ENCODE measurements at places on chromosomes 2 and 18.

DNA sequence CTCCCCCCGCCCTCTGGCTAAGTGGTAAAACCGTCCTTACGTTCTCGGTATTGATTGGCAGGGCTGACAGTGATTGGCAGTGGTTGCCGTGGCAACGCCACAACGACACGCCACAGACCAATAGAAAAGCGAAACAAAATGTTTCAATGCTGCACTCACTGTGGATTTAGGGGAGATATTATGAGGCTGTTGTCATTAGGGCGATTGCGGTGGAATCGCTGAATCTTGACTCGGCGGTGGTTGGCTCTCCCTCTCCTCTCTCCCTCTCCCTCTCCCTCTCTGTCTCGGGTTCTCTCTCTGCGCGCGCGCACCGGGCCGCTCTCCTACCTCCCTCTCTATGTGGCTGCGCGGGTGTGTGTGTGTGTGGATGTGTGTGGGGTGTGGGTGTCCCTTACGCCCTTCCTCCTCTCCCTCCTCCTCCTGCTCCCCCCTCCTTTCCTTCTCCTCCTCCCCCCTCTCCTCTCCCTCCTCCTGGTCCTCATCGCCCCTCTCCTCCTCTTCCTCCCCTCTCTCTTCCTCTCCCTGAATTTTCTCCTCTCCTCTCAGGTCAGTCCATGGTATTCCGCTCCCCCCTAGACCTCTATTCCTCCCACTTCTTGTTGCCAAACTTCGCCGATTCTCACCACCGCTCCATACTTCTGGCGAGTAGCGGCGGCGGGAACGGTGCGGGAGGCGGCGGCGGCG, at the start of gene SIX3:
Gene SIX3 (plus strand): TSS at position 152 of the 684 bp plus-strand sequence. CDS start 403 bp downstream, at position 555.
- peaks cover 2% of the 10 kb centered on the region for H3K4me1 ChIP-seq
- H3K27ac ChIP-seq: no peak within 1 kb of the TSS
- peak within 1 kb of the TSS; percentile 67 for H3K4me3 ChIP-seq

DNA sequence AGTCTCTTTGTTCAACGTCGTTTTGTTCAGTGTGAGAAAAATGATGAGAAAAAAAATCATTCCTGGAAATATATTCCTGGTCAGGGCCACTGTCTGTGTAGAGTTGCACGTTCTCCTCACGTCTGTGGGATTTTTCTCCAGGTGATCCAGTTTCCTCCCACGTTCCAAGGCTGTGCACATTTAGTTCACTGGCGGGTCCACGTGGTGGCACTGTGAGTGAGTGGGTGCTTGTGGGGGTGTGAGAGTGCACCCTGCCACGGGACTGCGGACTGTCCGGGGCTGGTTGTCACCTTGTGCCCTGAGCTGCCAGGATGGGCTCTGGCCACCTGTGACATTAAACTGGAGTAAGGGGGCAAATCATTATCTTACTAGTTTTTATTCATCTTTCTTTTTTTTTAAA, 30.3 kb upstream of the ACYP2 start:
- no peak for DNase-seq
- no peaks in the 10 kb centered on the region for H3K36me3 ChIP-seq
- H3K27me3 ChIP-seq: no peaks in the 10 kb centered on the region
- no peak overlapping the region for H3K27ac ChIP-seq

DNA sequence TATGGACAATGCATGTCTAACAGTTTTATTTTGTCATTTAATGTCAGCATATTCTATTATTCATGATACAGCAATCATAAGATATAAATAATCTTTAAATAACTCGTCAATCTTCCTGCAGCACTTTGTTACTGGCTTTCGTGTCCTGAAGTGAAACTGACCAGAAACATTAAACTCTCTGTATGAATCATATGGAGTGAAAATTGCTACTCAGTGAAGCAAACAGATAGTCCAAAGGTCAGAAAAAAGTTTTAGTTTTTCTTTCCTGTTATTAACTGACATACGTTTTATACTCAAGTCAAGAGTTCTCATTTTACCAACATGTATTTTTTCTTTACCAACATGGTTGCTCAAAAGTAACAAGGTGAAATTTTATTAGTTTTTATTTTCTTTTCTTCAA, 106.8 kb upstream of the GALNT5 start:
- no peaks in the 10 kb centered on the region for H3K36me3 ChIP-seq
- peak; percentile 77 for DNase-seq
- H3K27ac ChIP-seq: peak overlapping the region; percentile 19
- no peaks in the 10 kb centered on the region for H3K27me3 ChIP-seq
- H3K4me3 ChIP-seq: no peak overlapping the region

DNA sequence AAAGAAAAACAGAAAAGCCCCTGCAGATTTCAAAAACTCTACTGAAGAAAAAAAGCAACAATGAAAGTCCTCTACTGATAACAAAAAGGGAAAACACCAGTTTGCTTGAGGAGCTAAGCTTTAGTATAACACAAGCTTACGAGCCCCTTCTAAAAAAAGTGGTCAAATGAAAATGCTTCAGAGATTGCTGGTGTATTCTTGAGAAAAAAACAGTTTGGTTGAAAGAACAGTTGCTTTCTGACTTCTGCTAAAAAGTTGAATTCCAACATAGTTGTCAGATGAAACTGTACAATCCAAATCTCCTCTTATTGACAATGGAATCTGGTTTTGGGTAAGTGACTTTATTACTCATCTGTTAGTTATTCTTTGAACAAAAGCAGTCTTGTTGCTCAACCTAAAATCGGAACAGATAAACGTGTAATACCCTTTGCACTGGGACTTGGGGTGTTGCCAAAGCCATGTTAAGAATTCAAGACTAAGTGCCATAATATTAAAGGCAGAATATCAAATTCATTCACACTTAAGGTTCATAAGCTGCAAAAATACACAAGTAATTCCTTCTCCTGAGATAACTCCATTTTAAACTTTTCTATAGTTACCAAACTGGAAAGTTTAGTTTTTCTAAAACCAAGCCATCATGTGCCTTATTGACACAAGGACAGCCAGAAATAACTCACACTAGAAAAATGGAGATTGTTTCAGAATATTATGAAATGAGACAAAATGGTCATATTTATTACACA, 45.3 kb upstream of the SPAG16 start:
- H3K36me3 ChIP-seq: no peaks in the 10 kb centered on the region
- H3K27me3 ChIP-seq: no peaks in the 10 kb centered on the region
- peaks cover 33% of the 10 kb centered on the region for H3K4me1 ChIP-seq
- H3K4me3 ChIP-seq: peak overlapping the region; percentile 47

- H3K4me1 ChIP-seq: peaks cover 65% of the 10 kb centered on the region
- H3K4me3 ChIP-seq: no peak overlapping the region
These were observed 93.7 kb downstream of the RBMS1 start for GRCh38 chr2:160399880-160400279.

DNA sequence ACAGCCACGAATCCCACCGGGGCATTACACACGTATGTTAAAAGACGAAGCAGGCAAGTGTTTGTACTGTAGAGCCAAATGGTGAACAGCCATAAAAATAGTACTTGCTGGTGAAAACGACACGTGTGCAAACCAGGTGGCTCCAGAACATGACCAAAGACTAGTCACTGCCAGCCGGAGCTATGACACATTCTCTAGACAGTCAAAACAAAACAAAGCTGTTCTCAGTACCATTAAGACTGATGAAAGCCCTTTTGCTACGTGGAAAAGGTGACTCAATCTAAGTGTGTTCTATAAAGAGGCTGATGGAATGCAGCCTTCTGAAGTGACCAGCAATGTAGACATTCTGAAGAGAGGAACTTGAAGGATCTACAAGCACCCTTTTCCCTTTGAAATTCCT, 367.7 kb upstream of the NETO1 start:
- H3K27me3 ChIP-seq: no peaks in the 10 kb centered on the region
- no peaks in the 10 kb centered on the region for H3K4me1 ChIP-seq
- DNase-seq: peak; percentile 48
- no peaks in the 10 kb centered on the region for H3K36me3 ChIP-seq
- H3K27ac ChIP-seq: no peak overlapping the region

DNA sequence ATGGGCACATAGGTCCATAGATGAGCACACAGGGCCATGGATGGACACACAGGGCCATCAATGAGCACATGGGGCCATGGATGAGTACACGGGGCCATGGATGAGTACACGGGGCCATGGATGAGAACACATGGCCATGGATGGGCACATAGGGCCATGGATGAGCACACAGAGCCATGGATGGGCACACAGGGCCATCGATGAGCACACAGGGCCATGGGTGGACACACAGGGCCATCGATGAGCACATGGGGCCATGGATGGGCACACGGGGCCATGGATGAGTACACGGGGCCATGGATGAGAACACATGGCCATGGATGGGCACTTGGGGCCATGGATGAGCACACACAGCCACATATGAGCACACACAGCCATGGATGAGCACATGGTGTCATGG, 192.6 kb upstream of the HDAC4 start:
- no peaks in the 10 kb centered on the region for H3K4me1 ChIP-seq
- no peak overlapping the region for H3K27ac ChIP-seq
- DNase-seq: no peak
- H3K36me3 ChIP-seq: no peaks in the 10 kb centered on the region

- peaks cover 17% of the 10 kb centered on the region for H3K36me3 ChIP-seq
- H3K27me3 ChIP-seq: no peaks in the 10 kb centered on the region
- no peak overlapping the region for H3K4me3 ChIP-seq
These were observed 87.8 kb upstream of the TFCP2L1 start for GRCh38 chr2:121372721-121373353.

DNA sequence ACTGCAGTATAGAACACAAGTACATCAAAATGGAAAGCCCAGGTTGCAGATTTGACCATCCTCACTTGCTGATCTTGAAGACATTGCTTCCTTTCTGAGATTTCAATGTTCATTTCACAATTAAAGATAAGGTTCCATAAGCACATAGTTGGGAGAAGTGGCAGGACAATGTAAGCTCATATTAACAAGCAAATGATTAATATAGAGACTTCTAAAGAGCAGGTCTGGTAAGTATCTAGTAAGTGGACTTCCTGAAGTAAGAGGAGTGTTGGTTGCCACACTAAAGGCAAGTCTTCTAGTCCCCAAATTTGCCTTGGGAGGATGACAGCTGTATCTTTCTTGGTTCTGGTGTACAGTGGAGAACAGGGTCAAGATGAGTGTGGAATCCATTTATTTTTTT, 1.4 kb upstream of the PTPRM start:
- H3K4me3 ChIP-seq: no peak overlapping the region
- peak; percentile 38 for DNase-seq
- H3K4me1 ChIP-seq: peaks cover 18% of the 10 kb centered on the region
- H3K36me3 ChIP-seq: no peaks in the 10 kb centered on the region
- H3K27me3 ChIP-seq: no peaks in the 10 kb centered on the region

- H3K4me3 ChIP-seq: no peak overlapping the region
- no peak overlapping the region for H3K27ac ChIP-seq
- H3K36me3 ChIP-seq: no peaks in the 10 kb centered on the region
- no peak for DNase-seq
These were observed 235.0 kb downstream of the SETBP1 start for GRCh38 chr18:44915661-44916060.

DNA sequence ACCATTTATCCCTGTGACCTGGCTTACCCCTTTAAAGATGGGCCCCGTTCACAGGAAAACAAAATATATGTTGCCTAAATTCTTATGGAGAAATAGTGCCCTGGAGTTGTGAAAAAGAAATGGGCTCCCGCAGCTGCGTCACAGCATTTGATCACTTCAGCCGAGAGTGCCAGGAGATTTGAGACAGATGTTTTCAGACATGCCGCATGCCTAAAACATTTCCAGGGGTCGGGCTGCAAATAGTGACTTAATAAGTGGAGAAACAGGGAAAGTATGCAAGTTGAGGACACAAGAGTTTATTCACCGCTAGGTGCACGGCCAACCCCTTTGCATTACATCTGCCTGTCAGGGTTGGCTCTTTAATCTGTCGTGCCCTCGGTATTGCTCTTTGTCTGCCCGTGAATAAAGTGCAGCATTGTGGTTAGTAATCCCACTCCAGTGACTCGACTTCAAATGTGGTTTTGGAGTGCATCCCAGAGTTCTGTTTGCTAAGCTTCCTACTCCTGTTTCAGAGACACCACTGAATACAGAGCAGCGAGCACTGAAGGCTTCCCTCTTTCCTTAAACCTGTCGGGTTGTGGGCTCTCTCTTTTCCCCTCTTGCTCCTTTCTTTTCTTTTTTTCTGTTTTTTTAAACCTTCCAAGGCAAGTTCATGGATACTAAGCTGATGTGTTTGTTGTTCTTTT, 187.5 kb downstream of the LTBP1 start:
- peak; percentile 82 for DNase-seq
- peaks cover 61% of the 10 kb centered on the region for H3K4me1 ChIP-seq
- H3K27me3 ChIP-seq: no peaks in the 10 kb centered on the region
- peaks cover 7% of the 10 kb centered on the region for H3K36me3 ChIP-seq
- H3K4me3 ChIP-seq: peak overlapping the region; percentile 78
- H3K27ac ChIP-seq: peak overlapping the region; percentile 96

DNA sequence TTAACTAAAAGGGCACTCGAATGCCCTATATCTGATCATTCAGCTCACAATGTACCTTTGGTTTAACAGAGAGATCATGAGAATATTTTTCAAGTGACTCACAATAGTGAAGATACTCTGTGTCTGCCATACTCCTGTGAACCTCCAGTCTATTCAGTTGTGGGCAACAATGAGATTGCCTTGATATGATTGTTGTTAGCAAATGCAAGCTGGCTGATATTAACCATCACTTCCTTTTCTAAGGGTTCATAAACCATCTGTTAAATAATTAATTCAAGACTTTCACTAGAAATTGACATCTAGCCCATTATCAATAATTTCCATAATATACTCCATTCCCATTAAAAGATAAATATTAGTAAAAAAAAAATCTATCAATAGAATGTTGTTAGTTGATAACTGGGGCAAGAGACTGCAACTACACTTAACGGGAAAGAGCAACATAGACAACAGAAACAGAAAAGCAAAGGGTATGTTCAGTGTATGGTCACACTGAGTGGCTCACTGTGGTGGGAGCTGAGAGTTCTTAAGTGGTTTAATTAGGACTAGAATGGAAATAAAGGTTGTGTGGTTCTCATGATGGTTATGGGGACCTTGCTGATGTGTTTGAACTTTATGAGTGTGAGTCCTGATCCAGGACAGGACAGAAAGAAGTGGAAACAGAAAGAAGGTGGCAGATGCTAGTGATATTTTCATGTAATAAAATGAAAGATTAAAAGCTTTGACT, 11.9 kb downstream of the IL18RAP start:
- no peak for DNase-seq
- no peaks in the 10 kb centered on the region for H3K27me3 ChIP-seq
- no peak overlapping the region for H3K27ac ChIP-seq
- no peak overlapping the region for H3K4me3 ChIP-seq

- H3K27me3 ChIP-seq: no peaks in the 10 kb centered on the region
- no peaks in the 10 kb centered on the region for H3K36me3 ChIP-seq
- H3K4me1 ChIP-seq: peaks cover 49% of the 10 kb centered on the region
- peak; percentile 25 for DNase-seq
- H3K27ac ChIP-seq: peak overlapping the region; percentile 45
These were observed 85.2 kb downstream of the RBMS1 start for GRCh38 chr2:160408173-160408958.

- peak; percentile 72 for DNase-seq
- peaks cover 23% of the 10 kb centered on the region for H3K4me1 ChIP-seq
- H3K4me3 ChIP-seq: peak overlapping the region; percentile 96
- no peaks in the 10 kb centered on the region for H3K27me3 ChIP-seq
- H3K36me3 ChIP-seq: no peaks in the 10 kb centered on the region
These were observed 500 bp downstream of the LIMS1 start for GRCh38 chr2:108534584-108535356.

GRCh38 chr2:54285451-54285850, 29.4 kb upstream of the TSPYL6 start:
- H3K4me3 ChIP-seq: no peak overlapping the region
- H3K36me3 ChIP-seq: no peaks in the 10 kb centered on the region
- H3K27me3 ChIP-seq: no peaks in the 10 kb centered on the region
- H3K27ac ChIP-seq: no peak overlapping the region
- H3K4me1 ChIP-seq: no peaks in the 10 kb centered on the region

GRCh38 chr18:39942702-39943101, 2012.3 kb upstream of the PIK3C3 start:
- H3K27ac ChIP-seq: no peak overlapping the region
- no peak overlapping the region for H3K4me3 ChIP-seq
- no peaks in the 10 kb centered on the region for H3K27me3 ChIP-seq
- no peak for DNase-seq

All from osteoblast (primary cell).